ENCODE measurements at places on chromosomes 13 and 19.

- no peak for DNase-seq
Observed at GRCh38 chr13:106143930-106144709, 391.3 kb downstream of the EFNB2 start.

- no peak for DNase-seq
Observed at GRCh38 chr13:105220881-105221280, 1314.6 kb downstream of the EFNB2 start.

DNA sequence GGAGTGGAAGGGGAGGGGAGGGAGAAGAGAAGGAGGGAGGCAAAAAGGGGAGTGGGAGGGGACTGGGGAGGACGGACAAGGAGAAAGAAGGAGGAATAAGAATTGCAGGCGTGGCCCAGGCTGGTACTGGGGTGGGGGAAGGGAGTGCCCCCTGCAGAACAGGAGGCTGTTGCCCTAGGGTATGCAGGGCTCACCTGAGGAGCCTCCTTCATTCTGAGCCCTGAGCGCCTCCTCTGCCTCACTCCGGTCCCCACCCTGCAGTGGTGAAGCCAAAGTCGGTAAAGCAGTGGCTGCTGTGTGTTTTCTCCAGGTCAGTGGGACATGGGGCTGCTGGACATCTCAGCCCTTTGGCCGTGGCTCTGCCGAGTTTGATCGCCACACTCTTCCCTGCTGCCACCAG is 9.1 kb upstream of the CDC16 start:
- no peak for DNase-seq

DNA sequence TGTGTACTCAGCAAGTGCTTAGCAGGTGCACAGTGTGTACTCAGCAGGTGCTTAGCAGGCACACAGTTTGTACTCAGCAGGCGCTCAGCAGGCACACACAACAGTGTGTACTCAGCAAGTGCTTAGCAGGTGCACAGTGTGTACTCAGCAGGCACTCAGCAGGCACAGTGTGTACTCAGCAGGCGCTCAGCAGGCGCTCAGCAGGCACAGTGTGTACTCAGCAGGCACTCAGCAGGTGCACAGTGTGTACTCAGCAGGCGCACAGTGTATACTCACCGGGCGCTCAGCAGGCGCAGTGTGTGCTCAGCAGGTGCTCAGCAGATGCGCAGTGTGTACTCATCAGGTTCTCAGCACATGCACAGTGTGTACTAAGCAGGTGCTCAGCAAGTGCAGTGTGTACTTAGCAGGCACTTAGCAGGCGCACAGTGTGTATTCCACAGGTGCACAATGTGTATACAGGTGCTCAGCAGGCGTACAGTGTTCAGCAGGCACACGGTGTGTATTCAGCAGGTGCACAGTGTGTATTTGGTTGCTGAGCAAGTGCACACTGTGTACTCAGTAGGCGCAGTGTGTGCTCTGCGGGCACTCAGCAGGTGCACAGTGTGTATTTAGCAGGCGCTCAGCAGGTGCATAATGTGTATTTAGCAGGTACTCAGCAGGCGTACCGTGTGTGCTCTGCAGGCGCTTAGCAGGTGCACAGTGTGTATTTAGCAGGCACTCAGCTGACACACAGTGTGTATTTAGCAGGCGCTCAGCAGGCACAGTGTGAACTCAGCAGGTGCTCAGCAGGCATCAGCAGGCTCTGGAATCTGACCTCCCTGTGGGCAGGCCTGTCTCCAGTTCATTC is 15.1 kb downstream of the CRTC1 start:
- DNase-seq = no peak

GRCh38 chr13:79491715-79492114 is 10.8 kb downstream of the NDFIP2 start:
- no peak for DNase-seq

GRCh38 chr19:50639121-50640112 is at the start of gene SYT3:
TSS of gene SYT3 (minus strand) at chr19:50639881. CDS start at chr19:50637411, 2,470 bp downstream.
- no peak for DNase-seq

GRCh38 chr19:53642381-53643099 is 10.7 kb downstream of the DPRX start:
- DNase-seq = no peak

DNA sequence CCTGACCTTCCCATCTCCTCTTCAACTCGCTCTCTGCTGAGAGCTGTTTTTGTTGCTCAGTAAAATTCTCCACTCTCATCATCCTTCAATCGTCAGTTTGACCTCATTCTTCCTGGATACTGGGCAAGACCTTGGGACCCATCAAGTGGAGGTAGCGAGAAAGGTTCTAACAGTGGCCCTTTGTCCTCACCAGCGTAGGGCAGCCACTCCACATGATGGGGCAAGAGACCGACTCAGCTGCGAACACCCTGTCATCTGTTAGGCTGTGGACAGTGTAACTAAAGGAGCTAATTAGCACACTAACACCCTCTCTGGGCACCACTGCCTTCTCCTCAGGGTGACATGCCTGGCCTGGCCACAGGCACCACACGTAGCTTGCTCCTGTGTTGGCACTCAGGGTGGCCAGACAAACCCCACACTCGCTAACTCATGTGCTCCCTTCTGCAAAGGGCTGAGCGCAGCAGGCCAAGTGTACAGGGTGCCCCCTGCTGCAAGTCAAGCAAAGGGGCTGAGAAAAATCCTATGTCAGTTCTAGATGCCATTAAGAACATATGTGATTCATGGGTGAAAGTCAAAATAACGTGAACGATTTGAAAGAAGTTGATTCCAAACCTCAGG is 1216.0 kb downstream of the SLITRK5 start:
- no peak for DNase-seq

DNA sequence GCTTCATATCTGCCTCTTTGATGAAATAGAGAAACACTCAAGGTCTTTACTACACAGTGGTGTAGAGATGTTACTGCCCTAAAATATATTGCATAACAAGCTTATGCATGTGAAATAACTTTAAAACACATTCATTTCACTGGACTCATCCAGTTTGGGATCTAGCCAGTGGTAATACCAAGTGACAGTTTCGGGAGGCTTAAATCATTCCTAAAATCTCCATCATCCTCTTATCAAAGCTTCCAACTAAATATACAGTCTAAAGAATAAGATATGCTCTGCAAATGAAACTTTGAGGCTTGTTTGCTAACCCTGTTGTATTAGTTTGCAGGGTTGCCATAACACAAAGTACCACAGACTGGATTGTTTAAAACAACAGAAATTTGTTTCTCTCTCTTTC is 52.8 kb downstream of the THSD1 start:
- no peak for DNase-seq

DNA sequence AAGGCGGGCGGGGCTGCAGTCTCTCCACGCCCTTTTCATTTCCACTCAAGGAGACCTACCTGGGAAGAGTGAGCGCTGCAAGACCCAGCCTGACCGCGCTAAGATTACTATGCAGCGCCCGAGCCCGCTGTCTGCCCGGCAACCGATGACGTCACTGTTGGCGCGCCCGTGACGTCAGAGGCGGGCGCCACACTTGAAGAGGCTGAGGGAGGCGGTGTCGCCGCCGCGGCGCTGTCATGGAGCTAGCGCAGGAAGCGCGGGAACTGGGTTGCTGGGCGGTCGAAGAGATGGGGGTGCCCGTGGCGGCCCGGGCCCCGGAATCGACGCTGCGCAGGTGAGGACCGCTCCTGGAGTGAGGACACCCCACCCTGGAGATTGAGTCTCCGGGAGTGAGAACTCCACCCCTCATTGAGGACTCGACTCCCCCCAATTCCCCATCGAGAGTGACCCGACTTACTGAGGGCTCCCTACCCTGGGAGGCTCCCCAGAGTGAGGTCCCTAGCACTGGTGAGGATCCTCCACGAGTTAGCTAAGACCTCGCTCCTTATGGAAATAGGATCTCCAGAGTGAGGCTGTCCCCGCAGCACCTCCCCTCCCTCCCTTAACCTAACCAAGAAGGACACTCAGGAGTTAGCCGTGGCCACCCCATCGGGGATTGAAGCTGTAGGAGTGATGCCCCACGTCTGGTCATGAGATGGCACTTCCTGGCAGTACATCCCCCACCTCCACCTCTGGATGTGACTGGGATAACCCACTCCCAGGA is at the start of gene HAUS5:
Gene HAUS5, plus strand, starts transcription at position 177 of the 763 bp plus-strand sequence. Its CDS starts 60 bp downstream, at position 237.
- DNase-seq = peak; percentile 95

DNA sequence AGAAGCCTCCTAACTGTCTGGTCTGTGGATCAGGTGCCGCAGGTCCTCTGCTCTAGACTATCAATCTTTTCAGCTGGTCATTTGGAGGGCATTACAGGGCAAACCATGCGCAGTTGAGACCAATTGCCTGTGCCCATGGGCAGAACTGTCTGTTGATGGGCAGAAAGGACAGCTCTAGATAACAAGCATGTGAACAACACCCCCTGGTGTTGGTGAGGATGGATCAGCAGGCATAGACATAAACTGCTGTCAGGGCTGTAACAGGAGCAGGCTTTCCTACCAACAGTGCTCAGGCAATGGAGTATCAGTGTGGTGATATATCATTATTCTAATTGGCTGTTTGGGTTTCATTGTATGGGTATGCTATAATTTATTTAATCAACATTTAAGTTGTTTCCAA is 104.7 kb upstream of the KL start:
- DNase-seq = no peak

DNA sequence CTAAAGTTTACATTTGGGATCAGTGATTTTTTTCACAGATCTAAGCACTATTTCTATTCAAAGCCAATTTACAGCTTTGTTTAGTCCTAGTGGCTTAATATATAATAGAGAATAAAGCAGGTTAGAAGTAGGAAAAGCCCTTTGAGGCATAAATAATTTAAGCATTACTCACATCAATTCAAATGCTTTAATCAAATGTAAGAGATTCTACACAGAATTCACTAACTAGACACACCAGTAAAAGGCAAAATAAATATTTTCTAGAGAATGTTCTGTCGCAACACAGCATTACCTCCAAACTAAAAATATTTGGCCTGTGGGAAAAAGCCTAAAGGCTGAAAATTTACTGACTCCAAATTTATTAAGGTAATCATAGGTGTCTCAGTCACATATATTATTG is 31.3 kb downstream of the KCTD12 start:
- DNase-seq = no peak

DNA sequence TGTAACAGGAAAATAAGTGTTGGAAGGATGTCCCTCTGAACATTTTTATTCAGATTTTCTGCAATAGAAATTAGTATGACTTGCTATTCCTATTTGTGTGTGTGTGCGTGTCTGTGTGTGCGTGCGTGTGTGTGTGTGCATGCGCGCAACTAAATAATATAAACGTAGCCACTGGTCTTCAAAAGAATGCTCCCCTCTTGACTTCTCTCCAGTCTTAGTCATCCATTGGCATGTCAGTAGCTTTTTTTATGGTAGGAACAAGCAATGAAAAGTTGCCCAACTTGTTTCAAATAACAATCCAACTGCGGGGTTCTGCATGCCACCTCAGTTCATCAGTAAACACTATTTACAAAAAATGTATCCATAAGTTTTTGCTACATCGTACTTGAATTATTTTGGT is 249.6 kb downstream of the GPC6 start:
- DNase-seq = peak; percentile 41

DNA sequence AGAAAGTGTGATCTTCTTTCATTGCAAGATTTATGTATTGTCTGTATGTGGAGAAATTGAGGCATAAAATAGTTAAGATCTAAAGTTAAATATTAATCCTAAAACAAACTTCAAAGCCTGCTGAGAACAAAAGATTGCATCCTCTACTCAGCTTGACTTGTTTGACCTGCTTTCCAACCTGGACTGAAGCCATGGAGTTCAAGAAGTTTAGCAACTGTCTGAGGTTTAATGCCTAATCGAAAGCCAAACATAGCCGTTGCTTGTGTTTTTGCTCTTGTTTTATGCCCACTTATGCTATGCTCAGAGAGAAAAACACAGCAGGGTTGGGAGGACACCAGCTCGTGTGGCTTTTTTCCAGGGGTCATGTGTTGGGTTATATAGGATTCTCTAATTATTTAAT is 135.6 kb downstream of the NUFIP1 start:
- no peak for DNase-seq

DNA sequence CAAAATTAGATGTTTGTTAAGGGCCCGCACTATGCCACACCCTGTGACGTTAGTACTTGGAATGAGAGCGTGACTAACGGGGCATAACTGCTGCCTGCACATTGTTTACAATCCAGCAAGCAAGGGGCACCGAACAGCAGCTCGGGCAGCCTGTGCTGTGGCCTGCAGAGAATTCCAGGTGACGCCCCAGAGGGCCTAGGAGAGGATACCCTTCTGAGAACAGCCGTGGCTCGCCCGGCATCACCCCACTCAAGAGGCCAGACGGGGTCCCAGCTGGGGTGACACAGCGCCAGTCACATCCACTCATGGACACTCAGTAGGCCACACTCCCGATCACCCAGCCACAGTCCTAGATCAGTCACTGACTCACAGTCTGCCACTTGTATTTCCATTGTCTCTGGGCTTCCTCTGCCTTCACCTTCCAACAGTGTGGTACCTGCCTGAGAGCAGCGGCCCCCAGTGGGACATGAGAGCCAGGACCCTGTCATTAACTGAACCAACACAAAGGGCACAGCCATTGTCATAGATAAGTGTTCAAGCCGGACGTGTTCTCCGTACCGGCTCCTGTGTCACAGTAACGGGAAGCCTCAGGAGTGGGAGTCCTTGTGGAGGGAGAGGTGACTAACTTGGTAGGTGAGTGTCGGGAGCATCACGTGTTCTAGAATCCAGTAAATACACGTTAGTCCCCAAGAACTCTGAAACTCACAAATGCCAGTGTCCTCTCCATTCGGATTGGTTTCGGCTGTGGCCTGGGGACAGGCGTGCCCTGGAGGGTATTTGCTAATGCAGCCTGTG is 7.5 kb downstream of the ZNF331 start:
- peak; percentile 95 for DNase-seq

DNA sequence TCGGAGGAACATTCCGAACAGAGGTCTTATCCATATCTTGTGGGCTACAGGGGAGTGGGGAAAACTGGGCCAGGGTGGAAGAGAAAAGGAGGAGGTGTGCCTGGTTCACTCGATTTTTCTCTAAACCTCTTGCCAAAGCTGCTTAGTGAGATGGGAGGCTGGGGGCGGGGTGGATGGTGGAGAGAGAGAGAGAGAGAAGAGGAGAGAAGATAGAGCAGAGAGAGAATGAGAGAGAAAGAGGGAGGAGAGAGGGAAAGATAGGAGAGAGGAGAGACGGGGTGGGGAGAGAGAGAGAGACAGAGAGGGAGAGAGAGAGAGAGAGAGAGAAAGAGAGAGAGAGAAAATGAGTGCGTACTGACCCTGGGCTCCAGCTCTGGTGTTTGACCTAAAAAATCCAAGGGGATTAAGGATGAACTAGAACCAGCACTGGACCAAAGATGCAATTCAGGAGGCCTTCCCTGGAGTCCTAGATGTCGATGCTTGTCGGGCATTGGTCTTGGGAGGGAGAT is 14.1 kb downstream of the NOVA2 start:
- DNase-seq = no peak

DNA sequence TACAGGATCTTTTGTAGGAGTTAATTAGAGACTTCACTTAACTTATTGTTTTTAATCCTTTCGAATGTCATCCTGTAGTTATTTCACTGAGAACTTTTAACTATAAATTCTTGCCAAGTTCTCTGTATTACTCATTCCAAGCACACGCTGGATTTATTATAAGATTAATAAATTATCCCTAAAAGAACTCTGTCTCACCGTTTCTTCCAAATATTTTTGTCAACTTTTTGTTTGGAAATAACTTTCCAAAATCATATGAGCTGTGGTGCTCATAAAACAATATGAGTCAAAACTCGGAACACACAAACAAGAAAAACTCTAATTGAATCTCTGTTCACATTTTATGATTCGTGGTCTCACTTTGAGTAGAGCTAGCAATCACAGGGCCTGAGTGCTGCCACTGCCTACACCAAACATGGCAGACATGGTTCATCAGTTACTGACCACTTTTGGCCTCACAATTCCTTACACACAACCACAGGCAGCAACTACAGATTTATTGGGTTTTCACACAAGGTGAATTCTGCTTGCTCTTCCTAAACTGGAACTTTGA is 412.0 kb downstream of the FGF14 start:
- DNase-seq = no peak

Measured in HS-27A (cell line).